ENCODE measurements at places on chromosomes 3 and 15. TPM values are rescaled to one million over a fixed set of nuclear protein-coding genes. Genes with fewer than 3 reads are reported as not detected.

Gene UBA3
- 47.1 TPM for total RNA-seq

Gene PRICKLE2
- total RNA-seq = 0.26 TPM

Gene FGF7
- not detected for total RNA-seq

Gene CA12
- total RNA-seq = 0.74 TPM

Gene SLC28A1
- total RNA-seq = not detected

Gene GOLGA6A
- 0.05 TPM for total RNA-seq

Gene SERPINI1
- 8.0 TPM for total RNA-seq

Gene THSD4
- 65.4 TPM for total RNA-seq

Gene CPN2
- 0.08 TPM for total RNA-seq

Gene LYZL4
- total RNA-seq = not detected

Gene SEC22C
- total RNA-seq = 45.9 TPM

Gene CHAC1
- 15.5 TPM for total RNA-seq

Gene SERPINI2
- total RNA-seq = not detected

Data from Panc1 (cell line).